ENCODE measurements at places on chromosomes 6 and 20.

DNA sequence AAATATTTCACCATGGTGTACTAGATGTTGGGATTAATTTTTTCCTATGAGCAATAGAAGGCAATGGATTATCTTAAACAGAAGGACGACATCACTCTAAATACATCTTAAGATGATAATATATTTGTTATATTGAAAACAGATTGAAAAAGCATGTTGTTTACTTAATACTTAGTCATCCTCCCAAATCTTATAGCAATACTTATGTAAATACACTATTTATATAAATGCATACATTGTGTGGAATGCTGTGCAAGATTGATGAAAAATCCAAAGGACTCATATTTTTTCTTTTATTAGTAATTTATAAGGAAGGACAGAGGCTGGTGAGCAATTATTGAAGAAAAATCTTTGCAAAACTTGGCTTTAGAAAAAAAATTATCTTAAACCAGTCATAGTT, 593.5 kb downstream of the MMUT start:
- DNase-seq, result no peak

DNA sequence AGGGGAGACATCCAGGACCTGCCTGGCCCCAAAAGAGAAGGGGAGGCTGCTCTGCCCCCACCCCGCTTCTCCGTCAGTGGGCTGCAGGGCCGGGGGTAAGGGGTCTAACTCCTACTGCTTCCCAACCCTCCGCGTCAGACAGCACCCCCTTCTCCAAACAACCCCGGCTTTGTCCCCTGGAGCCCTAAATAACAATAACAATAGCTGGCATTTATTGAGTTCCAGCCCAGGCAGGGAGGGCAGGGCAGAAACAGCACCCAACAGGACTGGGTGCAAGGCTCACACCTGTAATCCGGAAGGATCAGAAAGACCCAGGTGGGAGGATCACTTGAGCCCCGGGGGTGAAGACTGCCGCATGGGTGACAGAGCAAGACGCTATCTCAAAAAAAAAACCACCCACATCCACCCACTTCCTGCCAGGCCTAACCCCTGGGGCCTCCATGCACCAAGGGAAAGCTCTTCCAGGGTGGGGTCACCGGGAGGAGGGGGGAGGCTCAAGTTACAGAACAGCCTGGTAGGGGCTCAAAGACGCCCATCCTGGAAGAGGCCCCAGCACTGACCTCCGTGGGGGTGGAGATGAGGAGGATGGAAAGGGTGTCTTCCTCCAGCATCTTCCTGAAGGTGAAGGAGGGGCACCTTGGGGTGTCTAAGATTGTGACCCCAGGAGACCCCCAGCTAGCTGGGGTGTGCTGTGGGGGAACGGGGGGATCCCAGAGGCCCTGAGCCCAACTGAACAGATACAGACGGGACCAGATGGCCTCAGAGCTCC, 1.3 kb upstream of the FNDC11 start:
- DNase-seq, result peak; percentile 32

GRCh38 chr20:62625516-62625915, 16.8 kb upstream of the SLCO4A1 start:
- no peak for DNase-seq

DNA sequence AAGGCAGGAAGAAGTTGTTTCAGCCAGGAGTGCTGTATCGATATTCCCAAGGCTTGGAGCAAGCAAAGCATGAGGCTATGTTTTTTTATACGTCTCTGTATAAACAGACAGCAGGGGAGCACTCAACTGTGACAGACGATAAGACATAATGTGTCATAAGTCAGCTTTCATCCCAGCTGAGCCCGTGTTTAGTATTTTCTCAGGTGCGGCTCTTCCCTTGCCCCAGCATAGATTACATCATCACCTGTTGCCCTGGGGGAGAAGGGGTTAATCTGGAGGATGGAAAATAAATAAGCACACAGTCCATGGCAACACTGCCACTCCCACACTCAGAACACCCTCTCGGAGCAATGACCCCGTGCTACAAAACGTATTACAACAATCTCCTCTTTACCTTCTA, 22.1 kb upstream of the KCNK5 start:
- no peak for DNase-seq

GRCh38 chr6:5671601-5672559, 334.8 kb downstream of the NRN1 start:
- no peak for DNase-seq

- DNase-seq, result no peak
Observed at GRCh38 chr20:53844259-53844658, 226.1 kb downstream of the BCAS1 start.

- DNase-seq, result no peak
Observed at GRCh38 chr6:157019115-157019641, 242.0 kb downstream of the ARID1B start.

DNA sequence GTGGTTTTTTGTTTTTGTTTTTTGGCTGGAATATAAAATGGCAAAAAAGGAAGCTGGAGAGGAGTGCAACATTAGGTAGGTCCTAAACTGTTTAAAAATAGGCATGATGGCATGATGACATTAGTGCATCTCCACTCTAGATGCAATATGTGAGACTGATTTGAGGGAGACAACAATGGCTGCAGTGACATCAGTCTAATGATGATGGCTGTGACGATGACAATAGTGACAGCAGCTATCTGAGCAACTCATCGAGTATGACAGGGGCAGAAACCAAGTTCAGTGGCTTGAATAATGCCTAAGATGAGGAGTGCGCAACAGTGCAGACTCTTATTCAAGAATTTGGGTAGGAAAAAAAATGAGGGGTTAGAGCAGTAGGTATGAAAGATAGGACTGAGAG, 82.0 kb downstream of the HS3ST5 start:
- no peak for DNase-seq

DNA sequence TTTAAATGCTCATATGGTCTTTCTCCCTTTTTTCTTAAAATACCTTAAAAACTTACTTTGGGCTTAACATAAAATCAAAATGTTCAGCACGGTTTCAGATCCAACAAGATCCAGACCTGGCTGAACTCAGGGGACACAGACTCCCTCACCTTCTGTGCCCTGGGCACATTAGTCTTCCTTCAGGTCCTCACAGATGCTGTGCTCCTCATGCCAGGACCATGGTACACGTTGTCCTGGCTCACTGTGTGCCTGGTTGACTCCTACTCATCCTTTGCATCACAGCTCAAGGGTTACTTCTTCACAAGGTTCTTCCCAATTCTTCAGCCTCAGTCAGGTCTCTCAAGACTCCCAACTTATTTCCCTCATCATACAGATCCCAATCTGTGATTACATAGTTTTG, 73.6 kb upstream of the TCF21 start:
- no peak for DNase-seq

DNA sequence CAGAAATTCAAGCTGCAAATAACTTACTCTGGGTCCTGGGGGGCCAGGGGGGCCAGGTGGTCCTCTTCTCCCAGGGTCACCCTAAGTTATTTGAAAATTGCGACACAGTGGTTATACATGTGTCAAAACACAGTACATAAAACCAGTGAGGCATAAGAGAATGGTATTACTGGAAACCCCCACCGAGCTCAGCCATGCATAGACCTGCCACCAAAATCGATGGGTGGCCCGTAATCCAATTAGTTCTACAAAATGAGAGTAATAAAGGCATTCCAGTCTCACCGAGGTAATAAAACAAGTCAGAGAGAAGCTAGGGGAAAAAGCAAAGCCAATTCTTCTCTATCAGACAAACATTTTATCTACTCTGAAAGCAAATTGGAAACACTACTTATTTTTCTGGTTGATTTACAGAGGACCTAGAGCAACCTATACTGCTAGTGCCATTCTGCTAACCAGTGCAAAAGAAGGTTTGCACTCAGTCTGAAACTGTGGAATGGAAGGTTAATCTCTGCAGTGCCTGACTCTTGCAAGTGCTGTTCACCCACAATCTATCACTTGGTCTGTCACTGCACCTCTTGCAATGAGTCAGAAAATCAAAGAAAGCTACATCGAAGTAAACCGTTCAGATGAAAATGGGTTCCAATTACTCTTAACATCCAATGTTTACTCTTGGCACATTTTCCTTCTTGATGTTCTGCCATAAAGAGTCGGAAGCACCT, 32.4 kb downstream of the COL9A1 start:
- no peak for DNase-seq

DNA sequence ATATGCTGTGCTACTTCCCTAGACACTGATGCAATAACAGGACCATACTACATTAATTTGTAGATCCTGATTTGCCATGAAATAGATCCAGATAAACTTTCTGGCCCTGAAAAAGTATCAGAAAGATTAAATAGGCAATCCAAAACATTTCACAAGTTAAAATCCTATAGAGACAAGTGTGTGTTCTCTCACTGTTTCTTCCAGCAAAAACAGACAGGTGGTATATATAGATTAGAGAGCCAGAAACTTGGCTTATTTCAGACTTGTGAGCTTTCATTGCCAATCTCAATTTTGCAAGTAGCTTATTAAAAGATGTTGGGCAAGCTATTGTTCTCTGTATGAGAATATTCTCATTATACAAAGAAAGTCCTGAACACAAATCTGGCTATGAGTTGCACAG, 289.1 kb upstream of the MANEA start:
- DNase-seq, result no peak

DNA sequence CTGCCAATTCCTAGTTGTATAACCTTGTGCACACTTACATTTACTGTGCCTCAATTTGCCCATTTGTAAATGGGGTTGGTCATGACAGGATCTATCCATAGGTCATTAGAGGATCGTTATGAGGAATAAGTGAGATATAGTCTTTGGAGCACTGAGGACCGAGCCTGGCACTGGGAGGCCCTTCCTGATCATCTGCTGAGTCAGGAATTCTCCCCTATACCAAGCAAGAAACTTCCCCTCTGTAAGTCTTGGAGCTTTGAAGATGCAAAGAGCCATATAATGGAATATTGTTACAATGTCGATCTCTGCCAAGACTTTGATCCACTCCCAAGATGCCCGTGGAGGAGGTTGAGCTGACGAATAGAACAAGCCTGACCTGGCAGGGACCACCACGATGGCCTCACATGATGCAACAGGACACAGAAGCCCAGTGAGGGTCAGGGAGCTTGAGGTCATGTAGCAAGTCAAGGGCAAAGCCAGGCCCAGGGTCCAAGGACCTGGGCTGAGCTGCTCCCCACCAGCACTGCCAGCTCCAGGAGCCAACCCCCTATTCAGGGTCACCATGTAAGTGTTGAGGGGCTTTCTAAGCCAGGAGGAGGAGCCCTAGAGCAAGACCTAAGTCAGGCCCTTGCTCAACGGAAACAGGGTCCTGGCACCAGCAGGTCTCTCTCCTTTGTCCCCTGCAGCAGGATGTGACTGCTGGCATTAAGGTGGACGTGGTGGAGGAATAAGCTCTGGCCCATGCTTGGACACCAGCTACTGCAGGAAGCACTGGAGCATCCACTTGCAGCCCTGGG, 16.7 kb downstream of the PDRG1 start:
- DNase-seq, result no peak

DNA sequence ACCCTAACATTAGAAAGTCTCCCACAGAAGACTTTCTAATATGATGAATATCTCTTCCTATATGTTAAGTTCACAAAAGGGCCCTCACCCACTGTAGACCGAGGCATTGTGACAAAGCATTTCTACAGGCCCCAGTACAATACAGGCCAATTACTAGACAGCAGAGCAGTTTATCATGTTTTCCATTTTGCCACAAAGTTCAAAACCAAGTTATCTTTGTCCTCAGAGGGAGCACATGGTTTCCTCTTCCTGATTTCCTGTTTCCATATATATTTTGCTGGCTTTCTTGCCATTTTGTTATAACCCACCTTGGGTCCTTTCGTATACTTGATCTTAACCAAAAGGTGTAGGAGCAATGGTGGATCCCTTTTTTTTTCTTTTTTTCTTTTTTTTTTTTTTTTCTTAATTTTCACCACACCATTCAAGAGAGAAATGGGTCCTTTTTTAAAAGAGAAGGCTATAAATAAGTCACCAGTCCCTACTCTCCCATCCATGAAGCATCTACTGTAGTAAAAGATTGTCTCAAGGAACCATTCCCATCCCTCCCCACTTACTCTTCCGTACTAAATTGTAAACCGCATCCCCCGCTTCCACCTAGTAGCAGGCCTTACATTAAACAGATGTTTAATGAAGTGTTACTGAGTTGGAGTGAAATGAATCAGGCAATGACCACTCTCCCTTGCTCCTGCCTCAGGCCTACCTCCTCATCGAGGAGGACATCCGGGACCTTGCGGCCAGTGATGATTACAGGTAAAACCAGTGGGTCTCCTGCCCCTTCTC, 2.1 kb upstream of the UBE2C start:
- no peak for DNase-seq

- no peak for DNase-seq
Observed at GRCh38 chr20:11047559-11047958, 373.8 kb upstream of the JAG1 start.

DNA sequence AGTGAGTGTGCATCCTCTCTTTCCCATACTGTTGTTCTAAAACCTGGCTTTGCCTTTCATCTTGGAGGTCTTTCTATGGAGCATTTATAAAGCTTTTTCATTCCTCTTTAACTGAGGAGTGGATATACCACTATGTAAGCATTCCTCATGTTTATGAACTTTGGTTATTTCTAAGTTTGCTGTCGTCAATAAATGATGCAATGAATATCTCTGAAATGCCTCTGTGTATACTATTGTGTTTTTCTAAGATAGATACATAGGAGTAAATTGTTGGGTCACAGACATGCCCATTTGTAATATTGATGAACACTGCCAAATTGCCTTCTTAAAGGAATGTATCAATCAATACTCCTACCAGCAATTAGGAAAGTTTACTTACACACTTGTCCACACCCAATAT, 53.9 kb downstream of the SLC22A2 start:
- DNase-seq, result no peak

- no peak for DNase-seq
Observed at GRCh38 chr6:90212274-90212673, 84.4 kb downstream of the BACH2 start.

DNA sequence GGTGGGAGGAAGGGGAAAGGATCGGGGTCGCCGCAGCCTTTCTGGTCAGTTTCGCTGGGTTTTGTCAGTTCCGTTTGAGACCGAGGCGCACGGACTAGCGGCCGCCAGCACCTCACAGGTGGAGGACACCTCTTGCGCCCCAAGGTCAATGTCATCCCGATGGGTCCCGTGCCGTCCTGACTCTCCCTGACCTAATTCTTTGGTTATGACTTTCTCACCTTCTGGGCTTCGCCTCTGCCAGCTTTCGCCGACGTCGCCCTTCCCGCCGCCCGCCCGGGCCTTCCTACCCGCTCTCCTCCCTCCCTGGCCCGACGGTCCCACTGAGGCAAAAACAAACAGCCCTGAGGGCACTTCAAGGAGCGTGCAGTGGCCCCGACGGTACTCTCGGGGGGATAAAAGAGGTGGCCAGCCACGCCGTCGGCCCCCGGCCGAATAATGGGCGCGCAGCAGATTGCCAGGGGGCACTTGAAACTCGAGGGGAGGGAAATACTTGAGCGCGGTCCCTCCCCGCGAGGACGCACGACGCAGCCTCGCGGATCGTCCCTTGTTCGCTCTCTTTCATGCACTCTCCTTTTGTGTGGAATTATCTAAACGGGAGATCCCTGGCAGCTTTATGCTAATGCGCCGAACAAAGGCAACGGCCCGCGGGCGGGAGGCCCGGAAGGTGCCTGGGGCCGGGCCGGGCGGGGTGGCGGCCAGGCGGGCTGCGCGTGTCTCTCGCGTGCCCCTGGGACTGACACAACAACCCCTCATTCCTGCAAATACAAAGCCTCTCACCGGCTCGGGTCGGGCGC, 3.9 kb upstream of the INSM1 start:
- no peak for DNase-seq

- no peak for DNase-seq
Observed at GRCh38 chr6:111237852-111238251, 150.5 kb downstream of the SLC16A10 start.

GRCh38 chr6:147514831-147515230, 6.3 kb downstream of the SAMD5 start:
- no peak for DNase-seq

Data from stimulated activated CD4-positive, alpha-beta T cell treated with anti-CD3 and anti-CD28 coated beads, Interleukin-15, amount 100 ng/mL, for 1 hour (primary cell).